ENCODE measurements at places on chromosomes 11 and 22.

GRCh38 chr22:29310863-29311339, 4.5 kb downstream of the GAS2L1 start:
- peak; percentile 79 for DNase-seq

DNA sequence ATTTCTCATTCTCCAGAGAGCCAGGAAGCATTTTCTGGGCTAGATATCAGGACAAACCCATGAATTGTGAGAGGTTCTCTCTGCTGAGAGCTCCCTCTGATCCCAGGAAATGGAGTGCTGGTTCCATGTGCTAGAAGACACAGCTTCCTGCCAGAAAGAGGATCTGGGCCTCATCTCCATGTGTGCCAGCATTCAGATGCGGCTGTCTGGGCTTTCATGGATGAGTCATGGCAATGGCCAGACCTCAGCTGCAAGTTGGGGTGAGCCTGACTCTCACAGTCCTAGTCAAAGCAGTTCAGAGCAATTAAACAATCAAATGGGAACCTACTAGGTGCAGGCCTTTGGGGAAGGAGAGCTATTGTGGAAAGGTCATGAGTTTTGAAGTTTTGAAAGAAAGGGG, 82.3 kb upstream of the EED start:
- no peak for DNase-seq

- no peak for DNase-seq
Observed at GRCh38 chr11:14240221-14240620, 118.8 kb downstream of the RRAS2 start.

DNA sequence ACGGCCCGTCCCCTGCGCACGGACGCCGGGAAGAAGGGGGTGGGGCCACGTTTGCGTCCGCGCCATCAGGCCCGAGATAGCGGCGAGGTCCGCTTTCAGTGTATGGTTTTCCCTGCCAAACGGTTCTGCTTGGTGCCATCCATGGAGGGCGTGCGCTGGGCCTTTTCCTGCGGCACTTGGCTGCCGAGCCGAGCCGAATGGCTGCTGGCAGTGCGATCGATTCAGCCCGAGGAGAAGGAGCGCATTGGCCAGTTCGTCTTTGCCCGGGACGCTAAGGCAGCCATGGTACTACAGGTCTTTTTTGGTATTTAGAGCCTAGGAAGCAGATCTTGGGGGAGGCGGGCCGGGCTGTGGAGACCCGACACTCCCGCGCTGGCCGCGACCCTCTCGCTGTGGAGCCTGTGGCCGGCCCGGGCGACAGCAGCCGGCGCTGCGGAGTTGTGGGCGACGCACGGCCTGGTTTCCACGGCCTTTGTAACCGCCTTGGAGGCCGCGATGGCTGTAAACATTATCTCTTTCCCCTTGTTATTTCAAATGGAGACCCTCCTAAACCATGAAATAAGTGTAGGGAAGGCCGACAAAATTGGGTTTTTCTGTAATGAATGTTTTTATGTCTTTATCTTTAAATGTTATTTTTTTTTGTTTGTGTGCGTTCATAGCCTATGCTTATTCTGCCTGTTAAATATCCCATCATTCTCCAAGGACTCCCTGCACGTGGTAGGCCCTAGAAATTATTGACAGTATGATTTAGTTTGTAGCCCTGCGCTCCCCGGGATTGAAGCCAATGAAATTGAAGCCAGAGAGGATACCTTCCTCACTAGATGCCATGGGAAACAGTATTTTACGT, at the start of gene AASDHPPT:
TSS of gene AASDHPPT (plus strand) at position 54 of the 847 bp plus-strand sequence. CDS start at position 103, 49 bp downstream.
- no peak for DNase-seq

DNA sequence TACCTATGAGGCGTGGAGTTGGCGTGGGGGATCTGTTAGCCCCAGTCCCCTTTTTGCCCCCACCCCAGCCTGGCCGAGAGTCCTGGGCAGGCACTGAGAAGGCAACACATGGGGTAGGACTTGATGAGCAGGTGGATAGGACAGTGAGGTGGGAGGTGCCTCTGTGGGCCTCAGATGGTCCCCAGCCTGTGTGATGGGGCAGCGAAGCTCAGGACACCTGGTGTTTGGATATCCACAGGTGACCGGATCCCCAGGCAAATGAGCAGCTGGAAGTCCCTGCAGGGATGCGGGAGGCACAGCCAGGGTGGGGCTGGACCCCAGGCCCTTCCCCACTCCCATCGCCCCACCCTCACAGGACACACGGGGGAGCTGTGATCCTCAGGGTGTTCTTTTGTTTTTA, 9.7 kb downstream of the FBLN1 start:
- DNase-seq, result no peak

DNA sequence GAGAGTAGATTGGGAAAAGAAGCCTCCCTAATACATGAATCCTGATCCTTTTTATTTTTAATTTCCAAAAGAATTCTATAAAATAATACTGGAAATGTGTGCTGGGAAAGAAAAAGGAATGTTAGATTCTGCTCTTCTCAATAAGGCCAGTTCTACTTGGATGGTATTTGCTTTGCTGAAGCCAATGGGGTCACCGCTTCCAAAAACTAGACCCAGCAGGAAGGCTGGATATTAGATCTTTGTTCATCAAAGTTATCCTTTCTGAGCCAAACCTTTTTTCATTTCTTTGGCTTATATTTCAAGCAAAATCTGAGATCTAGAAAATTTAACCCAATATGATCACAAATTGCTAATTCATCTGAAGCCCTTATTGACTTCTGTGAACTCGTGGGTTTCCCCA, 41.4 kb downstream of the SCUBE2 start:
- DNase-seq, result no peak

GRCh38 chr11:113376156-113376555, 11.4 kb upstream of the ANKK1 start:
- no peak for DNase-seq

GRCh38 chr22:41458161-41458728, 10.2 kb downstream of the PHF5A start:
- no peak for DNase-seq

DNA sequence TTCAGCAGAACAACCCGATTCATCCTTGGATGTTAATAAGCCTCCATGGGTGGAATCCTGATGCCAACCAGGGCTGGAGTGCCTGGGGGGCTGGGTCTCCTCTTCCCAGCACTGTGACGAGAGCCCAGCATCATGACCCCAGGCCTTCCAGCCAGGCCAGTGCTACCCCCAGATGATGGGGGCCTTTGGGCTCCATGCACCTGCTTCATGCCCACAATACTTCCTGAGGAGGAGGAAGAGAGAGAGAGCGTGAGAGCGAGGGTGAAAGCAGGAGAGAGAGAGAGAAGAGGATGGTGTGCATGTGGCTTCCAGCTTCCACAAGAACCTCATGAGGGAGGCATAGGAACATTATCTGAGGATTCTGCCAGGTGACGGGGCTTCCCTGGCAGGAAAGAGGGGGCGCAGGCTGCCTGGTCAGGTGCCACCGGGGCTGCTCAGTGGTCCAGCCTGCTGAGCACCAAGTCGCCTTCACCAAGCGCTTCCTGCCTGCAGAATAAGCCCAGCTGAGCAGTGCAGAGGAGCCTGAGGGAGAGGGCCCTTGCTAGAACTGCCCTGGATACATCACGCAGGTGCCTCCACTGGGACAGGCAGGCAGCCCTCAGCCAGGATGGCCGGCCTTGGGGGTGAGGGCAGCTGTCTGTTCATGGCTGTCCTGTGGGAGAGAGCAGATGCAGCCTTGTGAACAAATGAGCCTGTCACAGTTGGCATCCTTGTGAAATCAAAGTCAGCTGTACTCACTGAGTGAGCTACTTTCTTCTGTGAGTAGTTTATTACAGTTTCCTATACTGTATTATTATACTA, 243.3 kb upstream of the B3GAT1 start:
- no peak for DNase-seq

DNA sequence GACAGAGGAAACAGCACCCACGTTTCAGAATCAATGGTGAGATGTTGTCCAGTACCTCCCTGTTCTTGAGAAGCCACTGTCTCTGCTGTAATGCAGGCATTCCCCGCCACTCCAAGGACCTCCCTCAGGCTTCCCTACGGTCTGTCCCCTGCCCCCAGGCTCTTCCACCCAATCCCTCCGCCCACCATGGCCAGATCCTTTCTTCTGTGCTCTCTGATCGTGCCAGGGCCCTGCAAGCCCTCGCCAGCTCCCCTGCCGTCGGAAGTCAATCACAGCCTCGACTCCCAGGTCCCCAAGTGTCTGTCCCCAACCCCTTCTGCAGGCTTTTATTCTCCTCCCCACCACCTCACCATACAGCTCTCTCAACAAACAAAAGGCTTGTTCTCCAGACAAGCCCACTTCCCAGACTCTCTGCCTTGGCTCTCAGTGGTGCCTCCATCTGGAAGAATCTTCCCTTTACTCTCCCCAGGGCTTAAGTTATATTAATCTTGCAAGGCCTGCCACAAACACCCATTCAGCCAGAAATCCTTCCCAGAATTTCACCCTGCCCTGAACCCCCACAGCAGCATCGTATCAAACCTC, 13.7 kb downstream of the SCN4B start:
- no peak for DNase-seq

GRCh38 chr11:1231396-1232020, 8.6 kb downstream of the MUC5B start:
- DNase-seq, result peak; percentile 33

DNA sequence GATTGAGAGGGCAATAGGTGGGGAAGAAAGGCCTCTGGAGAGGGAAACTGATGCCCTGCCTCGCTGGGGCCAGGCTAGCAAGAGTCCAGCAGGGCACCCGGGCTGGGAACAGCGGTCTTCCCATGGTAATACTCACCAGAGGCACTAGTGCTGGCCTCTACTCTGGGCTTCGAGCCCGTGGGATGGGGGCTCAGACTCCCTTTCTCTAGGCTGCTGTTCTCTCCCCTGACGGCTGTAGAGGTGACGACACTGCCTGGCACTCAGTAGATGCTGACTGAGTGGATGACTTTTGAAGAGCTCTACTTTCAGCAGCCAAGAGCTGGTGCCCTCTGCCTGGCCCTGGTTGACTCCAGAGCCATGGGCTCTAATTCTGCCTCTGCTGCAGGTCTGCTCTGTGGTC, 818 bp upstream of the C1QTNF4 start:
- DNase-seq, result no peak

DNA sequence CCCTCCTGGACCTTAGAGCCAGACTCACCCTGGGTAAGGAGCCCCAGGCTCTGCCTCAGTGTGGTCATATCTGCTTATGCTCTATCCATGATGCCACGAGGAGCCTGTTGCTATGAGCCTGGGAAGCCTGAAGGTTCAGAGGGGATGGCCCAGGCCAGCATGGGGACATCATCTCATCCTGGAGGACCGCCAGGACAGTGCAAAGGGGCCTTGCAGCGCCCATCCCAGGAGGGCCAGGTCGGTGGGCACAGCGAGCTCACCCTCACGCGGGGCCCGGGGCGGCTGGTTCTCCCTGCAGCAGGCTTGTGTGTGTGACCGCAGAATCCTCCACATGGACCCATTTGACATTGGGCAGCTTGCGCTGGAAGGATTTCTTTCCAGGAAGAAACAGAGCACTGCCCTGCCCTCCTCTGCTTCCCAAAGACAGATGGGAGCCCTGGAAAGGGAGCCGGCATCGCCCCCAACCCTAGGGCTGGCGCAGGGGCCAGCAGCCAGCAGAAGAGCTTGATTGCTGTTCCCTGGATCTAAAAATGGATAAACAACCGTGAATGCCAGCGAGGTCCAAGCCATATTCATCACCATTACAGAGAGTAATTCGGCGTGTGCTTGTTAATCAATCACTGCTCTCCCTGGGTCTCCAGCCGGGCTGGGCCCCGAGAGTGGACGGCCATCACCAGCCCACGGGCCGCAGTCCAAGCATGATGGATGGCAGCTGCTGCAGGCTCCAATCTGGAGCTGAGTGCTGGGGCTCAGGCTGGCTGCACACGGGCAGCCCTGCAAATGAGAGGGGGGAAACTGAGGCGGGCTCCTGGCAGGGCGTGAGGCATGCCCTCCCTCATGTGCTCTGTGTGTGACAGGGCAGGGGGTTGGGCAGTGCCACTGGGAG, 739.7 kb downstream of the BRD1 start:
- no peak for DNase-seq

DNA sequence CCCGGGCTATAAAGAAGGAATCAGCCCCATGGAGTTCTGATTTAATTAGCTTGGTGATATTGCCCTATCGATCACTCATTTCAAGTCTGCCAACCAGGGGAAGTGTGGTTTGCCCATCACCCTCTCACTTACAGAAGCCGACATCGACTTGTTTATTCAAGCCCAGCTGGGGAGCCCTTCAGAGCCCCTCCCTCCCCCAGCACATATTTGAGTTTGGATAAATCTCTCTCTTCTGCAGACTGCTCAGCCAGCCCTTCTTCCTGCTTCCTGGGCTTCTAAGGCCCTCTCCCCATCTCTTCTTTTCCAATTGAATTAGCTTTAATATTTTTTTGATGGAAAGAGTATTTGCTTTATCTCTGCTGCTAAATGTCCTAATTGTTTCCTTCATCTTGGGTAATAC, 299.0 kb downstream of the MIAT start:
- DNase-seq, result no peak

- no peak for DNase-seq
Observed at GRCh38 chr11:122642472-122642922, 13.0 kb upstream of the UBASH3B start.

DNA sequence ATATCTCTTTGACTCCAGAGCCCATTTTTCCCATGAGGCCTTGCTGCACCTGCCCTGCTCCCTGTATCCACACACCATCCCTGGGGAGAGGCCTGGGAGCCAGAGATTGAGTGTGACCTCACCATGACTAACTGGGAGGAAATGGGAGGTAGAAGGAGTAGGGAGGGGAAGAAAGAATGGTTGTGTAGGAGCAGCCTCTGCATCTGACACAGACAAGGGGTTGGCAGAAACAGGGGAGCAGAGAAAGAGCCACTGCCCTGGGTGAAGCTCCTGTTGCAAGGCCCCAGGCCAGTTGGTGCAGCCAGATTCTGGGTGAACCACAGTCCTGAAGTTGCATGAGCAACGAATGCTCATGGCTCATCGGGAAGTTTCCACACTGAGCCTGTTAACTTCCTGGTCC, 32.4 kb downstream of the POU2F3 start:
- no peak for DNase-seq

GRCh38 chr11:57325735-57326048, 940 bp upstream of the TNKS1BP1 start:
- no peak for DNase-seq

DNA sequence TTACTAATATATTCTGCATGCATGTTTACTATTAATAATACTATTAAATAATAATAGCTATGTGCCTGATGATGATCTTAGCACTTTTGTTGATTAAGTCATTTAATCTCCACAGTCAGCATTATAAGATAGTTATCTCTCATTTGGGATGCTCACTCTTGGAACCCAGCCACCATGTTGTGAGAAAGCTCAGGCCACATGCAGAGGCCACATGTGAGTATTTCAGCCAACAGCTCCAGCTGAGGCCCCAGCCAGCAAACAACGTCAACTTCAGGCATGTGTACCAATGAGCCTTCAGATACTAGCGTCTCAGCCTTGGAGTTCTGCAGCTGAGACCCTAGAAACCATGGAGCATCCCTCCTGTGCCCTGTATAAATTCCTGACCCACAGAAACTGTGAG, 798.1 kb upstream of the LRRC4C start:
- DNase-seq, result no peak

DNA sequence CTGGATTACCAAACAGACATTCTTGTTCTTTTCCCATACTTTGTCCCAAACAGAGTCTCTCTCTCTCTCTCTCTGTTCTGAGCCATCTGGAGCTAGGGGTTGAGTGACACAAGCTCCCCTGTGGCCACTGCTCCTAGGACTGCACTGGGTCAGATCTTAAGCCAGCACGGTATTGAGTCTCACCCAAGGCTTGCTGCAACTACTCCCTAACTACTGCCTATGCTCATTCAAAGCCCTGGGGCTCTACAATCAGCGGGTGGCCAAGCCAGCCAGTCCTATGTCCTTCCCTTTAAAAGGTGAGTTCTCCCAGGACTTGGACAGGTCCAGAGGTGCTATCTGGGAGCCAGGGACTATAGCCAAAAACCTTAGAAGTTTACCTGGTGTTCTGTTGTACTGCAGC, 385.6 kb downstream of the CNTN5 start:
- DNase-seq, result no peak

Measured in iPS-NIHi11 (cell line).